Activated T-cell treated with anti-CD3 and anti-CD28 coated beads, Interleukin-2, amount 50 U/mL, for 24 hours (primary cell): ENCODE measurements at places on chromosomes 16 and 17.

DNA sequence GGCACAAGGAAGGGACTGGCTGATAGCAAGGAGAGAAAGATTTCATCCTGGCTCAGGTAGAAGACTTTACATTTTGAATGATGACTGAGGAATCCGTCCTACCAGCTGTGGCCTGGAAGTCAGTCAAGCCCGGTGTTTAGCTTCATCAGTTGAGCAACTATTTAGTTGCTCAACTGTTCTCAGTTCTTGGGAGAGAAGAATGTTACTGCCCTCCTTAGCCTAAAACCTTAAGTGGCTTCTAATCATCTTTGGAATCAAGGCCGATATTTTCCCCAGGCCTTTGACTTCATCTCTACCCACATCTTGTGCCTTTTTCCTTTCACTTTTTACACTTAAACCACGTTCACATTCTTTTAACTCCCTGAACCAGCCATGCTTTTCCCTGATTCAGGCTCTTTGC, 17.3 kb upstream of the RBL2 start:
- DNase-seq = no peak

DNA sequence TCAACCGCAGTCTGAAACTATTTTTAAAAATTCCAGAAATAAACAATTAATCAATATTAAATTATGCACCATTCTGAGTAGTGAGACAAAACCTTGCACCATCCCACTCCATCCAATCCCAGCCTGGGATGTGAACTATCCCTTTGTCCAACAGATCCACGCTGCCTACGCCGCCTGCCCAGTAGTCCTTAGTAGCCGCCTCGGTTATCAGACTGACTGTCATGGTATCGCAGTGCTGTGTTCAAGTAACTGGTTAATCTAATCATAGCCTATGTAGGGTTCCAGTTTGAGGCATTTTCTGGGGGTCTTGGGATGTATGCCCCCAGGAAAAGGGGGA, 437.7 kb downstream of the HS3ST3B1 start:
- DNase-seq = no peak

DNA sequence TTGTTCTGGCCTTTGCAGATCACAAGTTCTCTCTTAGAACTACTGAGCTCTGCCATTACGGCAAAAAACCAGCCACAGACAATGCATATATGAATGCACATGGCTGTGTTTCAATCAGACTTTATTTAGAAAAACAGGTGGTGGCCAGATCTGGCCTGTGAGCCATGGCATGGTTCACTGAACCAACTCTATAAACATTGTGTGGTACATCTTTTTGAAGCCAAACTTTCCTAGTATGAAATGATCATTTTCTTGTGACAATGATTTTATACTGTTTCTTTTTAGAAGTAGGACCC, 65.9 kb upstream of the AMZ2 start:
- no peak for DNase-seq

GRCh38 chr17:200586-200985, 19.1 kb upstream of the DOC2B start:
- DNase-seq = no peak

GRCh38 chr17:72430611-72431432, 310.0 kb downstream of the SOX9 start:
- DNase-seq = no peak

- DNase-seq = no peak
Observed at GRCh38 chr17:39533891-39534290, 72.6 kb downstream of the CDK12 start.

DNA sequence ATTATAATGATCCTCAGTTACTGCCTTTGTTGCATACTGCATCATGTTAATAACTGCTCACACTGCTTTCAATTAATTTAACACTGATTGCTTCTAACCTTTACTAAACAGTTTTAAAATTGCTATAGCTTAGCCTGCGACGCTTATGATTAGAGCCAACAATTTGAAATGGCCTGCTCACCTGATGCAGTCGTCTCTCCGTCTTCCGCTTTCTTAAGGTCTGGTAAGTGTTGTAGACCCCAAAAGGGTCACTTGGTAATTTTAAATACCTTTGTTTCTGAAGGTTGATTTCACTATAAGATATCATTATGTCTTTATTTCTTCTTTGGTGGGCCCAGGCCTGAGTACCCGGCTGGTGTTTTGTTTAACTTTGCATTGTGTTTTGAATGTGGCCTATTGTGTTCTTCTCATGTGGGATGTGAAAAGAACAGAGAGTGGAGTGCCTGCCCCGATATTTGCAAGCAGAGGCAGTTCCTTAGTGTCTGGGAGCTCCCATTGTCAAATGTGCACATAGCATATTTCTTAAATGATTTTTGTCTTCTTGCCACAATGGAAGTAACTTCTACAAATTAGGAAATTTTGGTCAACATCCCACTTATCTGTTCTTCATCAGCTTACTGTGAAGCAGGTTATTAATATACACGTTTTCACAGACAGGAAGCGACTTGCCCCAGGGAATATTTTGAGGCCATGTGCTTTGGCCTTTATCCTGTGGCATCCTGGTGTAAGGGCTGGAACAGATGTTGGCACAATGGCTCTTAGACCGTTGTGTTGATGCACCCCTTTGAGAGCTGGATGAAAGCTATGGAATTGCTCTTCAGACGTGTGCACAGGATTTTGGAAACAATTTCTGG, 2.9 kb downstream of the PHKB start:
- DNase-seq = no peak

DNA sequence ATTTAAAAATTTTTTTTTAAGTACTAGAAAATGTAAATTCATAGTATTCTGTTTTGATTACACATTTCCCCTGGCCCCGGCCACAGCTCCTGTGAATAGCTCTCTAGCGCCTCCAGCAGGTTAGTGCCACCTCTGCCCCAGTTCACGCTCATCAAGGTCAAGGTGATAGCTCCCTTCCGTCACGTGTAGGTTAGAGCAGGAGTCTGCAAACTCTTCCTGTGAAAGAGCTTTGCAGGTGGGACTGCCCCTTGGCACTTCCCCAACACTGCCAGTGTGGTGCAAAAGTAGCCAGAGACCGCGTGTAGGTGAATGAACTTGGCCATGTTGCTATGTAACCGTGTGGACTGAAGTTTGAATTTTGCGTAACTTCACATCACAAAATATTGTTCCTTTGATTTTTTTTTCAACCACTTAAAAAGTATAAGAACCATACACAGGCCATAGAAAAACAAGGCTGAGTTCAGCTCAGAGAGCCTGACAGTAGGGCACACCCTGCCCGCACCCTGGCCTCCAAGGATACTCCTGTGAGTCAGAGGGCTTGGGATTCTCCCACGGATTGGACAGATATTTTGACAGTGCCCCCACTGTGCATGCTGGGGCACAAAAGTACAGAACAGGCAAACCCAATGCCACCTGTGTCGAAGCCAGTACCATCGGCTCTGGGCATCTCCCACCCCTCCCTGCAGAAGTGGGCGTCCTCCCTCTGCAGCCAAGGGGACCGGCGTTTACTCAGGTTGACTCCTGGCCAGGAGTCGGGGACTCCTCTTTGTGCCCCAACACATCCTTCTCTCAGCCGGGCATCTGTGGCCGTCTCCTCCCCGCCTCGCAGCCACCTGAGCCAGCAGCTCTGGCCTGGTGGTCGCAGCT, 92.0 kb upstream of the CHMP6 start:
- DNase-seq = peak; percentile 82

DNA sequence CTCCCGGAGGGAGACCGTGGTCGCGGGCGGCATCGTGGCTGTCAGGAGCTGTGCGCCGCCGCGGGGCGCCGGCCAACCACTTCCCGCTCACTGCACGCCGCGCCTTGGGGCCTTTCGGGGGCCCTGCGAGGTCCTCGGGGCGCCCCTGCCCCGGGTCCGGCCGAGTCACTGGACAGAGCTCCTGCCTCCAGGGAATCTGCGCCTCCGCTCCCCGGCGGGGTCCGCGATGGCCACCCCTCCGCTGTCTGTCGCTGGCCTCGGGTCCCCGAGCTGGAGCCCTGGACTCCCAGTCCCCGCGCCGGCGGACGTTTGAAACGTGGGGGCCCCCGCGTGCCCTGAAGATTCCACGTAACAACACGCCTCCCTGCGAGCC, at the start of gene QRICH2:
Gene QRICH2 (minus strand): TSS at position 311 of the 373 bp plus-strand sequence. CDS start 278 bp downstream, at position 33.
- DNase-seq = no peak

DNA sequence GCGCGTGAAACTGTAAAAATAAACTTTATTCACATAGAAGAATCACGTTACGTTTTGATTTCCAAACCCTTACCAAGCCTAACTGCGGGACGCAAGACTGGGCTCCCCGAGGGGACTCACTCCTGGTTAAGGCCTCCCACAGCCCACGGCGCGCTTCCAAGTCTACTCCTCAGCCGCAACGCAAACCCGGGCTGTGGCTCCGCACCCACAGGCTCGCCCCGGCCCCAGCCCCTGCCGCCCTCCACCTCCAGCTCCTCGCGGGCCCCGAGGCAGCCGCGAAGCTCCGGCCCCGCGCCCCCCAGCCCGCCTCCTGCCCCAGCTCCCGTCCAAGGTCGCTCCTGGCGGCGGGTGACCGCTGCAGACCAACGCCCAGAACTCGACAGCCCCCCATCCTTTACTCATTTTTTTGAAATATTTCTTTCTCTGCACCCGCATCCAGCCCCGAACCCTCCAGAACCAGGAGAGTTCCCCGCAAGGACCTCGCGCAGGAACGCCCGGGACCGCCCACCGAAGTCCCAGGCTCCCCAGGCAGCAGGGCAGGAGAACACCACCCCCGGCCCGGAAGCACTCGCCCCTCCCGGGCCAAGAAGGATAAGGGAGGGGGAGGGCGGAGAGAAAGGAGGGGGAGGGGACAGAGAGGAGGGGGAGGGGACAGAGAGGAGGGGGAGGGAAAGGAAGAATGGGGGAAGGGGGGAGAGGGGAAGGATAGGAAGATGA, 912 bp downstream of the USP22 start:
- peak; percentile 81 for DNase-seq

- DNase-seq = peak; percentile 86
Observed at GRCh38 chr17:29116804-29117753, 63.1 kb downstream of the MYO18A start.

DNA sequence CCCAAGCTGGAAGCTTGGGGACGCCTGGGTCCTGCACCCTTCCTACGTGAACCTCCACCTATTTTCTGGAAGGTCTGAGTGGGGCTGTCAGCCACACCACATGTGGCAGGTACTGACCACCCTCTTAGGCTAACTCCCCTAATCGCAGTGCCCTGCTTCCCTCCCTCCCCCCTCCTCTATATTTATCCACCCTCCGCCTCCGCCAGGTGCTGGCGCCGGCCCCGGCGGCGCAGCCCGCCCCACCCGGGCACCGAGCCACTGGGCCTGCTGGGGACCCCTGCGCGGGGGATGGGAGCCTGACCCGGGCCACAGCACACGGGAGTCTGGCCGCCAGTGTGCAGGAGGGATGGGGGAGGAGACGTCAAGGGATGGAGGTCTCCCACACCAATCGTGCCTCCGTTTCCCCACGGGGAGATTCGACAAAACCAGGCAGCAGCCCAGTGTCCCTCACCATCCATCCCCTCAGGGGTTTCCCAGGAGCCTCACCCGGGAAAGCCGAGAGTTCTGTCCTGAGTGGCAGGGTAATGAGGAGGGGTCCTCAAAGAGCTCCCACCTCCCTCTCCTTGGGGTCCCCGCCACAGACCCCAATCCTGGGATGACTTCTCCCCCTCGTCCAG, 1.3 kb downstream of the PLEKHH3 start:
- DNase-seq = no peak

- DNase-seq = no peak
Observed at GRCh38 chr17:80949451-80950421, 41.9 kb upstream of the CHMP6 start.
